ENCODE measurements at places on chromosomes 4 and X.

GRCh38 chr4:40186665-40187014 is 10.2 kb upstream of the RHOH start:
- H3K36me3 ChIP-seq = no peaks in the 10 kb centered on the region
- H3K27me3 ChIP-seq = no peaks in the 10 kb centered on the region
- DNase-seq = no peak
- H3K27ac ChIP-seq = peak overlapping the region; percentile 75
- no peak overlapping the region for H3K4me3 ChIP-seq

- no peak for DNase-seq
- H3K27ac ChIP-seq = no peak overlapping the region
- H3K36me3 ChIP-seq = no peaks in the 10 kb centered on the region
- H3K4me1 ChIP-seq = no peaks in the 10 kb centered on the region
Measured at GRCh38 chr4:12123707-12124106, 695.0 kb upstream of the HS3ST1 start.

DNA sequence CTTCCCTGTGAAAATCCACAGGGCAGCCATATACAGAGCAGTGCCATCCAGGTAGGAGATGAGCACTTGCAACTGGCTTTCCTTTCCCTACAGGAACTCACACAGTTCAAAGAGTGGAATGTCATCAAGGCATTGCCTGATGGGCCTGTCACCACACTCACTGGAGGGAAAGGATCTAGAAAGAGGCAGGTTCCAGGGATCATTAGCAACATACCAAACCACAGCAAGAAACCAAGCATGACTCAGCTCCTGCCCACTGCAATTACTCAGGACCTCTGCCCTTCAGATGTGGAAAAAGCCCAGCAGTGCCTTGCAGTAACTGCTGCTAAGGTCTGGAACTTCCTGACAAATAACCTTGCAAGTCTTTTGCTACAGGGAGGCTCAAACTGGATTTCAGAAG is 101.2 kb downstream of the ZNF674 start:
- peak; percentile 90 for DNase-seq
- H3K27me3 ChIP-seq = no peaks in the 10 kb centered on the region
- peaks cover 14% of the 10 kb centered on the region for H3K4me1 ChIP-seq
- no peak overlapping the region for H3K4me3 ChIP-seq

GRCh38 chr4:8846046-8846720 is 25.5 kb downstream of the HMX1 start:
- no peaks in the 10 kb centered on the region for H3K4me1 ChIP-seq
- H3K27ac ChIP-seq = no peak overlapping the region

GRCh38 chr4:102868153-102868780 is 525 bp upstream of the CISD2 start:
- H3K4me3 ChIP-seq = peak overlapping the region; percentile 78
- H3K36me3 ChIP-seq = peaks cover 4% of the 10 kb centered on the region
- H3K4me1 ChIP-seq = peaks cover 18% of the 10 kb centered on the region
- H3K27ac ChIP-seq = peak overlapping the region; percentile 98

DNA sequence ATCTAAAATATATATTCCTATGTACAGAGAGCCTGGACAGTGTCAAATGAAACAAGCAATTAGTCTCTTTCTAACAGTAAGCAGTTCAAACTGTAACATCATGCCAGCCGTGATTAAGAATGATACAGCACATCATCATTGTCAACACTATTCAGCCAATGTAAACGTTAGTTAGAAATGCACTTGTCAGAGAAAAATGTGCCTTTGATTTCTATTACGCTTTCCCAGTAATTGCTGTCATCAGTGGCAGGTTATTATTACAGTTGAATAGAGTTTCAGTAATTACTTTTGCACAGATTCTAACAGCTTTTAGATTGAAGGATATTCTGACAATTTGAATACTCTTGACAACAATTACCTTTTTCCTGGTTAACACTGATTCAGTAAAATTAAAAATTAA is 1007.1 kb downstream of the SH3BGRL start:
- no peak for DNase-seq
- H3K4me1 ChIP-seq = no peaks in the 10 kb centered on the region
- no peak overlapping the region for H3K27ac ChIP-seq
- no peaks in the 10 kb centered on the region for H3K27me3 ChIP-seq

DNA sequence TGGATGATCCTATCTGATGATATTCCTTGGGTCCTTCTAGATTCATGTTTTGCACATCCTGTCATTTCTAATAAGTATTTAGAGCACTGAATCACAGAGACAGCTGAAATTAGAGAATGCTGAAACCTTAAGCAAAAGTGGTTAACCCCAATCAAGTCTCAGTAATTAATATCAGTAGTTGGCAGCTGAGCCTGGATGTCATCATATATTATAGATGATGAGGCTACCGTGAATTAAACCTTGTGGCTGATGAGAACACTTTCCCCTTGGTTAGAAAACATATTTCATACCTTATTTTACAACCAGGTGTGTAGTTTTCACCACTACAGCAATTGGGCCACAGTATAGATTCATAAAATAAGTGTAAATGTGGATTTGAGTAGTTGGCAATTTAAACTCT is 499.0 kb downstream of the PDGFC start:
- peaks cover 14% of the 10 kb centered on the region for H3K4me1 ChIP-seq
- no peaks in the 10 kb centered on the region for H3K36me3 ChIP-seq
- no peak overlapping the region for H3K27ac ChIP-seq
- H3K4me3 ChIP-seq = no peak overlapping the region
- DNase-seq = no peak

DNA sequence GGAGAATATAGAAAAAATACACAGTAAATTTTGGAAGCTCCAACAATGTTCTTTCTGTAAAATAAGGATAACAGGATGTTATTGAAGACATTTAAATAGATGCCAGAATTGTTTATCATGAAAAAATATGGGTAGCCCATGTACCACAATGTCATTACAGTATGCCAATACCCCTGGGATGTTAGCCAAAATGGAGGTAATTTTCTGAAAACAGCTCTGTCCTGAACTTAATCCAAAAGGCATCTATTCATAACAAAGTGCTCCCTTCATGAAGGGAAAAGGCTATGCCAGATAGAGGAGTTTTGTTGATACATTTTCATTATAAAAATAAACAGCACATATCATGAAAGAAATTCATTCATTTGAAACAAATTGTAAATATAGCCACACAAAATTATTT is 1902.6 kb upstream of the AGA start:
- no peaks in the 10 kb centered on the region for H3K36me3 ChIP-seq
- H3K4me1 ChIP-seq = no peaks in the 10 kb centered on the region
- H3K4me3 ChIP-seq = no peak overlapping the region

DNA sequence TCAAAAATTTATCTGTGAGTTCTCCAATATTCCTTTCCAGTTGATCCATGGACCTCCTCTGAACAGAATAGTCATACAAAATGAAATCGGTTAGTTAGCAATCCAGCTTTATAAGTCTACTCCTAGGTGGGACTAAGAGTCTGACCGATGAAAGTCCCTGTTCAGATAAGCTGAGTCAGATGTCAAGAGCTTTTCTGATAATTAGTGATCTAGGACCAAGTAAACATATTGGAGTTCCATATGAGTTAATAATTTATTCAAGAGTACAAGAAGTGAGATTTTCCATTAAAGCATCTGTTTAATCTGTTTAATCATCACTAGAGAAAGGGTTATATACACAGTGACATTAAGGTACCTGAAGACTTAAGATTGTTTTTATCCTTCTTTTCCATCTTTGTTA is 74.7 kb downstream of the UGT8 start:
- DNase-seq = no peak
- H3K4me1 ChIP-seq = no peaks in the 10 kb centered on the region
- H3K4me3 ChIP-seq = no peak overlapping the region
- H3K27ac ChIP-seq = no peak overlapping the region

- no peak overlapping the region for H3K27ac ChIP-seq
- H3K4me1 ChIP-seq = peaks cover 19% of the 10 kb centered on the region
- no peak overlapping the region for H3K4me3 ChIP-seq
- no peaks in the 10 kb centered on the region for H3K36me3 ChIP-seq
Measured at GRCh38 chr4:6280365-6280996, 10.8 kb downstream of the WFS1 start.

- H3K36me3 ChIP-seq = peaks cover 9% of the 10 kb centered on the region
- H3K4me3 ChIP-seq = no peak overlapping the region
- peaks cover 3% of the 10 kb centered on the region for H3K4me1 ChIP-seq
- H3K27ac ChIP-seq = no peak overlapping the region
Measured at GRCh38 chr4:8385106-8385505, 55.4 kb downstream of the ACOX3 start.

DNA sequence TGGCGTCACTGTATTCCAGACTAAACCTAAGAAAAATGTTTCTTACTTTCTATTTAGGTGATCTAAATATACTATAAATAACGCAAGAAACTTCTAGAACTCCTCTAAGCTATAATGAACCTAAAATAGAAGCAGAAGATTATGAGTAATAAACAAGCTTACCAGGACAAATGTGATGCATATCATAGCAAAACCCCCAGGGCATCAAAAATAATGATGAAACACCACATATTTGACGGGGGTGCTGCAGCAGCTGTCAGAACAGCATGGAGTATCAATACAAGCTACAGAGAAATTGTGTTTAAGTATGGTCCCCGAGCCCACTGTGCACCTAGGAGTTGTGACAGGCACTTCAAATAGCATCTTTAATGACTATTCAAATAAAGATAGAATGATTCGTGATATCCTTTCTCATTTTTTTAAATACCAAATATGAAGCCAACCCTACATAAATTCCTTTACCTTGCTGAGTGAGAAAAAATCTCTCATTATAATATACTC is 337.3 kb downstream of the CENPC start:
- H3K36me3 ChIP-seq = no peaks in the 10 kb centered on the region
- H3K27ac ChIP-seq = no peak overlapping the region
- no peak overlapping the region for H3K4me3 ChIP-seq
- no peaks in the 10 kb centered on the region for H3K27me3 ChIP-seq

GRCh38 chr4:9988363-9988749 is 32.9 kb downstream of the SLC2A9 start:
- no peak overlapping the region for H3K4me3 ChIP-seq
- H3K27me3 ChIP-seq = no peaks in the 10 kb centered on the region
- no peak for DNase-seq
- H3K27ac ChIP-seq = no peak overlapping the region
- no peaks in the 10 kb centered on the region for H3K36me3 ChIP-seq
- no peaks in the 10 kb centered on the region for H3K4me1 ChIP-seq

DNA sequence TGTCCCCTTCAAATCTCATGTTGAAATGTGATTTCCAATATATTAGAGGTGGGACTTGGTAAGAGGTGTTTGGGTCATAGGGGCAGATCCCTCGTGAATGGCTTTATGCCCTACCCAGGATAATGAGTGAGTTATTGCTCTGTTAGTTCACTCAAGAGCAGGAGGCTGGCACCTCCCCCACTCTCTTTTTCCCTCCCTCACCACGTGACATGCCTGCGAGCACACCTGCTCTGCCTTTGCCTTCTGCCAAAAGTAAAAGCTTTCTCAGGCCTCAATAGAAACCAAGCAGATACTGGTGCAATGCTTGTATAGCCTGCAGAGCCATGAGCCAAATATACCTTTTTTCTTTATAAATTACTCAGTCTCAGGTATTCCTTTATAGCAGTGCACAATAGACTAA is 286.3 kb upstream of the UGT8 start:
- no peaks in the 10 kb centered on the region for H3K27me3 ChIP-seq
- DNase-seq = no peak
- H3K4me3 ChIP-seq = no peak overlapping the region
- no peaks in the 10 kb centered on the region for H3K36me3 ChIP-seq
- no peaks in the 10 kb centered on the region for H3K4me1 ChIP-seq

DNA sequence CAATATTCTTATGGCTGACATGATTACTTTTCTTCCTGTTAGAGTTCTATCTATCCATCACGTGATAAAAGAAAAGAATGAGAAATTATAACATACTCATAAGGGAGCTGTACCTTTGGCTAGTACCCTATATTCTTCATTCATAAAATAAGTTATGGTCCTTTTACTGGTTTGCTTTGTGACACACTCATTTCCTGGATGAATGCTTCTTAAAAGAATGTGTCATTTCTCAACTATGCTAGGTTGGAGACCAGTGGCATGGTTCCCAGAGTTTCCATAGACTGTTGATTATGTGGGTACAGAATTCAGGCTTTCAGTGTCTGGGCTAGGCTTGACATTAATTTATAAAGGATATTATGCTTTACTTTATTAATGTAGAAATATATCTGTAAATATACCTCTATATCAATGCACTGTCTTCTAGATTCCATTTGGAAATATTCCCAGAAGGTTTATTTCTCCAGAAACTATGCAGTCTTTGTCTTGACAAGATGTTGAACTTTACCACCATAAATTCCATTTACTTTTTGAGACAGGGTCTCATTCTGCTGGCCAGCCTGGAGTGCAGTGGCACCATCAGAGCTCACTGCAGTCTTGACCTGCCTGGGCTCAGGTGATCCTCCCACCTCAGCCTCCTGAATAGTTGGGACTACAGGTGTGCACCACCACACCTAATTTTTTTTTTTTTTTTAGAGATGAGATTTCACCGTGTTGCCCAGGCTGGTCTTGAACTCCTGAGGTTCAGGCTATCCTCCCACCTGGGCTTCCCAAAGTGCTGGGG is 23.8 kb downstream of the NUDT6 start:
- H3K27ac ChIP-seq = peak overlapping the region; percentile 63
- no peaks in the 10 kb centered on the region for H3K27me3 ChIP-seq
- peaks cover 17% of the 10 kb centered on the region for H3K36me3 ChIP-seq
- peak; percentile 74 for DNase-seq
- H3K4me3 ChIP-seq = no peak overlapping the region
- H3K4me1 ChIP-seq = peaks cover 78% of the 10 kb centered on the region

DNA sequence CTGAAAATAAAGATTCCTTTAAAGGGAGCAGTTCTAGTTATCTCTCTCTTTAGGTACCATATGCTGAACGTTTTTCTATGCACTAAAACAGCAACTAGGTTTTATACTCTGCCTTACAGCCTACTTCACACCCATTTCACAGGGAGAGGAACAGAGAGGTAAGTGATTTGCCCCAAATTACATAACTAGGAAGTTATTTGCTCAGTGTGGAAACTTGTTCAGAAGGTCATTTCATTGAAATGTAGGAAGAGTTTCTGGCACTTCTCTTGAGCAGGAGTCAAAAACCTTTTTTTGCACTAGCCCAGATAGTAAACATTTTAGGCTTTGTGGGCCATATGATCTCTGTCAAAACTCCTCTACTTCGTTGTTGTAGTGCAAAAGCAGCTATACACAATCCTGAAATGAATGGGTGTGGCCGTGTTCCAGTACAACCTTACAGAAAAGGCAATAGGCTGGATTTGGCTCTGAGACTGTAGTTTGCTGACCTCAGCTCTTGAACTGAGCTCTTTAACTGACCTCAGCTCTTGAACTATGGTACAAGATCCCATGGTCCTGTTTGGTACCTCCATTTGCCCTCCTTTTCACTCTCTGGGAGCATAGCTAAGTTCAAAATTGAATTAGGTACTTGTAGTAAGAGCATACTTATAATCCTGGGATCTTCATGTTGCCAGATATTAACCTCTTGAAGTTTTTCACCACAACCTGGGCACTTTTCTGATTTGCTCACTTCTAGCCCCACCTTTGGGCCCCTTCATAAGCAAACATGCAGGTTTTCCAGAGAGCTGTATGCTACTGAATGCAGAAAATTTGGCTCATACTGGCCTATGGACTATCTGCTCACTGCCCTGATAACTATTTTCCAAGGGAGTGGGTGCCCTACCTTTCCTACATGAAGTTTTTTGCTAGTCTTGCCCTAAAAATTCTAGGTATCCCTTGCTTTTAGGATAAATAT is 53.3 kb downstream of the AR start:
- H3K4me3 ChIP-seq = no peak overlapping the region
- no peaks in the 10 kb centered on the region for H3K27me3 ChIP-seq
- H3K4me1 ChIP-seq = no peaks in the 10 kb centered on the region
- no peaks in the 10 kb centered on the region for H3K36me3 ChIP-seq
- no peak for DNase-seq

Measured in osteoblast (primary cell).